NCI-H1930 (cell line): ENCODE measurements at places on chromosomes 16 and 17.

DNA sequence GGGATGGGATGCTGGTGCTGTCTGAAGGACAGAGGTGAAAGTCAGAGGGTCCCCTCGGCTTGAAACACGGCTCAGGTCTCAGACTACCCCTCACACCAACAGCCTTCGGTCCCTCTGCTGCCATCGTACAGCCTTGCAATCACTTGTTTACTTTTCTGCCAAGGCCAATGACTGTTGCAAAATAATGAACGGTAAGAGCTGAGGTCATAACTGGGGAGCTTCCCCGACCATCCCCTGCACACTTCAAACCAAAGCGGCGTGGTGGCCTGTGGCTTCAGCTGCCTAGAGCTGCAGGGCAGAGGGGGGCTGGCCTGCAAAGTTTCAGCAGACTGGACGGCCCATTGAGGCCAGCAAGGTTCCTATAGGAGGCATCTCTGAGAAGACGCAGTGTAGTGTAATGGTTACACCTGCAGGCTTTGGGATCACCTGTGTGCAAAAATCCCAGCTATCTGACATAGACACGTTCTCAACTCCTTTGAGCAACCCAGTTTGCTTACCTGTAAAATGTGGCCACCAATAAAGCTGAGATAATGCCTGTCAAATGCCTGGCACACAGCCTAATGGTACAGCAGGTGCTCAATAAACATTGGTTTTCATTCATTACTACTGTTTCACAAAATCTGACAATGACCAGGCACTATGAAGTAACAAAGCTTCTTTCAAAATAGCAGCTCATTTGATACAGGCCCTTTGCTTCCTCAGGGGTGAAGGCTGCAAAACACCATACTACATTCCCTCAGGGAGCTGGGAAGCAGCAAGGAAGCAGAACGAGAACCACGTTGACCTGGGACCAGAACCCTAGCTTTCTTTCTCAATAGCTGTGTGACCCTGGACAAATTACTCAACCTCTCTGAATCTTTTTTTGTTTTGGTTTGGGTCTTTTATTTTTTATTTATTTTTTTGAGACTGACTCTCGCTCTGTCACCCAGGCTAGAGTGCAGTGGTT, 5.0 kb downstream of the PAM16 start:
- DNase-seq: no peak

DNA sequence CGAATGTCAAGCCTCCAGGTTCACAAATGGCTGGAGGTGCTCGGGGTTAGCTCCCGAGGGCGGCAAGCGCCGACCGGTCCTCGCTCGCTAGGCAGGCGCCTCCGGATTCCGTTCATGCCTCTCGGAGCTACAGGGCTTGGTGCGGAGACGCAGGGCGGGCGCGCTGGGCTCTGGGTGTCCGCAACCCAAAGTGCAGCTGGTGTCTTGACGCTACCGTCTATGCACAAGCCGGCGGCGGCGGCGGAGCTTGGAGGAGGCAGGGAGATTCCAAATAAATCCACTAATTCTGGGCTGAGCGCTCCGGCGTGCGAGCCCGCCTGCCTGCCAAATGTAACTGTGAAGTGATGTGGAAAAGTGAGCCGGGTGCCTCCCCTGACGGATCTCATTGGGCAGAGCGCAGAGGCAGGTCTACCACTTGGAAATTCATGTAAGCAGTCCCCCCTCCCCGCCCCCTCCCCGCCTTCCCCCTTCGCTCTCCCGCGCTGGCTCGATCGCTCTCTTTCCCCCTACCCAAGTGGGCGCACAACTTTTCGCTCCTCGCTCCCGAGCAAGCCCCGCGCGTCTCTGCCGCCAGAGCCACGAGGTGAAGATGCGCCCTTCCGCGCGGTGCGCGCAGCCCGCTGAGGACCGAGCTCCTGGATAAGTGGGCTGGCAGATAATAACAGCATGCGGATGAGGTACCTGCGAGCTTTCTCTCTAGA, at the start of gene CDH8:
TSS of gene CDH8 (minus strand) at position 338 of the 701 bp plus-strand sequence. CDS start 15,035 bp downstream, outside the sequence.
- DNase-seq: peak; percentile 20

- DNase-seq: no peak
These were observed 717 bp downstream of the CYBA start for GRCh38 chr16:88649924-88650748.

DNA sequence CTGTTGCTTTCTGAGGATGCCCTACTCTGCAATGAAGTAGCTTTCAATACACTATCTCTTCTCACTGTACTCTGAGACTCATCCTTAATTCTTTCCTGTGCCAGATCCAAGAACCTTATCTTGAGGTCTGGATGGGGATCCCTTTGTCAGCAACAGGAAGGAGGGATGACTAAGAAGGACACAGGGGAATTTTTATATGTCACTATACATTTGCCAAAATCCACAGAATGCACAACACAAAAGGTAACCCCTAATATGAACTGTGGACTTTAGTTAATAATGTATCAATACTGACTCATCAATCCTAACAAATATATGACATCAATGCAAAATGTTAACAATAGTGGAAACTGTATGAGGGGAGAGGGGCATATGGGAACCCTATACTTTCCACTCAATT, 4.7 kb upstream of the RBBP6 start:
- DNase-seq: no peak

DNA sequence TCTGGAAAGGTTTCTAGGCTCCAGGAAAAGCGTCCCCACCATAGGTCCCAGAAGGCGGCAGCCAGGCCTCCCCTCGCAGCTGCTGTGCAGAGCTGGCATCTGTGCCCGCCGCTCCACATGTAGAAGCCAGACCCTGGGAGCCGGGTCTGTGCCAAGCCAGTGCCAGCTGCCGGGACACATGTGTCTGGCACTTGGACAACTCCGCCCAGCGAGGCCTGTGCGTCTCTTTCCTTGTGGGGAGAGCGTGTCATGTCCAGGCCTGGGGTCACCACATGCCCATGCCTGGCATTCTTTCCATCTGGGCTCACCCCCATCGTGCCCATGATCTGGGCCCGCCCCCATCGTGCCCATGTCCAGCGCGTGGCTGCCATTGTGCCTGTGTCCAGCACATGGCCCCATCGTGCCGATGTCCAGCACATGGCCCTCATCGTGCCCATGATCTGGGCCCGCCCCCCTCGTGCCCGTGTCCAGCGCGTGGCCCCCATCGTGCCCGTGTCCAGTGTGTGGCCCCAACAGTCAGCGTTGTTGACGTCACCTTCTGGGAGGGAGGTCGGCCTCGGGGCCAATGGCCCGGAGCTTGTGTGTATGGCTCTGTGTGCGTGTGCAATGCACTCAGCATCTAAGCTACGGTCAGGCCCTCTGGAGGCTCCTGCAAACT, 13.3 kb upstream of the ACSF3 start:
- no peak for DNase-seq

DNA sequence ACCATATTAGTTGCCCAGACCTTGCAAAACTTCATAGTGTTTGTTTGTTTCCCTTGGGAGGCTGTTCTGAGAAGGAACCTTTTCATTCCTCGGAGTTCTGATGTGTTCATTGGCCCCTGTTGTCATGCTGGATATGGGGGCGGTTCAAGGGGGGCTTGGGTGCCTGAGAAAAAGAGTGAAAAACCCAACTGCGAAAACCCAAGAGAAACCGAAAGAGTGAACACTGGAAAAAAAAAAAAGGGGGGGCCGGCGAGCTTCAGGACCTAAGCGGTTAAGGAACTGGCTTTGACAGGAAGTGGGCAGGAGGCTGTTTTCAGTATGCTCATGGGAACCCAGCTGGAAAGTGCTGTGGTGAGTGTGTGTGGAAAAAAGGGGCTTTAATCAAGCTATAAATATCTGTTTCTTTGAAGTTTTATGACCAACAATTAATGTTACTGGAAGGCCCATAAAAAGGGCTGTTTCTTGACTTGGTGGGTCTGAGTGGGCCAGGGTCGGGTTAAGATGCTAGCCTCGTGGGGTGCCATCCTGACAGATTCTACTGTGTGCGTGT, 510.7 kb downstream of the MAF start:
- no peak for DNase-seq

DNA sequence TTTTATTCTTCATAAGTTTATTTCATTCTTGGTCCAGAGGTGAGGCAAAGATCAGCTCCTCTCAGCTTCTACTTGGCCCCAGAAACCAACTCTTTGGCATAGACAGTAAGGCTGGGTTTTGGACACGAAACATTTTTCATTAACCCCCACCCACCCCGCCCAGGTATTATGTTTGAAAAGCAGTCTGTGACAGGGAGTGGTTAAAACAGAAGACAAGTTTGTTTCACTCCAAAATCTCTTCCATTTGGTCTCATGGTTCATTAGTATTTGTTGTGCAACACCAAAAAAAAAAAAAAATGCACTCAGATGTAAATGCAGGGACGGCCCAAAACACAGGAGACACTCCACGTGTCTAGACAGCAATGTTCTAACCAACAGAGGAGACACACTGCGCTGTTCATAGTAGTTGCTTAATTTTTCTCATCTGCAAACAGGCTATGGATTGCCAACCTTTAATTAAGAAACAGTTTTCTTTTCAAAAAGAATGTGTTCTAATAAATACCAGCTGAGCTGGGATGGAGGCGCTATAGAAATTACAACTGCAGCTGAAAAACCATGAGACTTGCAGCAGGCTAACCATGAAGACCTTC, 39.8 kb upstream of the MMP2 start:
- DNase-seq: no peak

DNA sequence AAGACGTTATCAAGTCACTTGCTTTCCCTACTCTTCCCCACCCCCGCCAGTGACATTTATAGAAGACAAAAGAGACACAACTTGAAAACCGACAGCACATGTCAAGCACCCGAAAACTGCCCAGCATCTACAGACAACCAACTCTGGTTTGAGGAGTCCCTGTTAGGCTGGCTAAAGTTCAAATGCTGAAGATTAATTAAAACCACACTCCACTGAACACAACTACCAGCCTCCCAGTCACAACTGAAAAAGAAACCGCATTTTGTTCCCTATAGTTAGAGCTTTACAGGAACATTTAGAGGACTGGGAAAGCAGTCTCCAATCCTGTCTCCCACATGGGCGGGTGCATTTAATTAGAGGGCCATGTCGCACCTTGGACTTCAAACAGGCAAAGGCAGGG, 73.0 kb upstream of the COX10 start:
- DNase-seq: no peak

DNA sequence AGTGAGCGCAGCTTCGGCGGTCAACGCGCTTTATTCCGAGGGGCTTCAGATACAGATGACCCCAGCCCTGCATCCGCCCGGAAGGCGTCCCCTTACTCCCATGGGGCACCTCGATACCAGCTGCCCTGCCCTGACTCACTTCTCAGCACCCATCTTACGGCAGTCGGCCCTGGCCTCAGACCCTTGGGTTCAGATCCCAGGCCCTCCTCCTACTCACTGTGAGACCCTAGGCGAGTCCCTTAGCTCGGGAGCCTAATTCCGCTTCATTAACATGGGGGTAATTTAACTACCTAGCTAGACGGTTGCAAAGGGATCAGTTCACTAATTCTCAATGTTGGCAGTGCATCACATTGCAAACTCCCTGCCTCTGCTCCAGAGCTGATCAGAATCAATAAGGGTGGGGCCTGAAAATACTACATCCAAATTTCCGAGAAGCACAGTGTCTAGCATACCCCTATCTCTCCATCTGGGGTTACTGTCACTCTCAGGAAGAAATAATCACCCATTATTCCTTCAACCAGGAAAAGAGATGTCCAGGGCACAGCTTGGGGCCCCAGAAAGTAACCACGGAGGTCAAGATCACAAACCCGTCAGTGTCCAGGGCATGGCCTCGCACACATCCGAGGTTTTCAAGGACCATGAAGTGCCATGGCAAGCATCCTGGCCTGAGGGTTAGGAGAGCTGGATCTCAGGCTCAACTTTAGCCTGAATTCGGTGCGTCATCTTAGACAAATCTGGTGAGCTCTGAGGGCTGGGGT, 415 bp upstream of the FLOT2 start:
- no peak for DNase-seq

DNA sequence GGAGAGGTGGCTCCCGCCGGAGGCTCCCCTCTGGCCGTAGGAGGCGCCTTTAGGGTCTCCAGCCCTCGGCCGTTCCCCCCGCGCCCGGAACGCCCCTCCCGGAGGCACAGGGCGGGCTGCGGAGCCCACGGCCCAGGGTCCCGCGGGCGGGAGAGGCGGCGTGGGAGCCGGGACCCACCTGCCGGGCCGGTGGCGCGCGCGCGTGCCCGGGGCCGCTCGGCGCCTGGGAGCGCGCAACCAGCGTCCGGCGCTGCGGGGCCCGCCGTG, at the start of gene MIF4GD:
TSS of gene MIF4GD (minus strand) at position 266 of the 267 bp plus-strand sequence. CDS start 1,036 bp downstream, outside the sequence.
- DNase-seq: peak; percentile 51

GRCh38 chr16:74521691-74522090, 85.2 kb downstream of the GLG1 start:
- no peak for DNase-seq

- peak; percentile 78 for DNase-seq
These were observed 541 bp upstream of the RBBP6 start for GRCh38 chr16:24538756-24539294.

GRCh38 chr16:57509231-57509923, 23.1 kb upstream of the DOK4 start:
- DNase-seq: no peak

DNA sequence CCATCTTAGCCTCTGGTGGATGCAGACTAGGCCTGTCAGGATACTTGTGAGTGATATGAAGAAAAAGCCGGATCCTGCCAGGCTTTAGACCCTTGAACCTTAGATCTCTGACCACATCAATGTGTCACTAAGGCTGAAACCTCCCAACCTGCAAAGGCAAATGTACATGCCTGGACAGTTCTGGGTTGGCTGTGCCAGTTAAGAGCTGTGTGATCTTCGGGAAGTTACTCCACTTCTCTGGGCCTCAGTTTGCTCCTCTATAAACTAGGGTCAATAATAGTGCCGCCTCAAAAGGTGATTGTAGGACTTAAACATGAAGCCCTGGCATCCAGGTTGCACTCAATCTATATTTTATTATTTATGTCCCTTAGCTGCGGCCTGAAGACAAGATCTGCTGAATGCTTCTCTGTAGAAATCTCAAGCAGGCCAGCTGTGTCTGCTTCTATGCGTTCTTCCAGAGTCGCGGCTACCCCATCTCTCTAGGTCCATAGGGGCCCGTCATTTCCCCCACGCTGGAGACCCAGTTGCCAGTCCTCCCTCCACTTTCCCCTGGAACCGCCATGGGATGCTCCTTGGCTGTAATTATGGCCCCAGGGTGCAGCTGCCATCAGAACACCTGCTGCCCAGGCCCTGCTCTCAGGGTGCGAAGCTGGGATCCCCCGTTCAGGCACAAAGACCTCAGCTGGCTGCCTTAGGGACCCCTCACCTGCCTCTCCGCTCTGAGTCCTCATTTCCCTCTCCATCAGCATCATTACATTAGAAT, 50.2 kb downstream of the AKAP1 start:
- DNase-seq: no peak

DNA sequence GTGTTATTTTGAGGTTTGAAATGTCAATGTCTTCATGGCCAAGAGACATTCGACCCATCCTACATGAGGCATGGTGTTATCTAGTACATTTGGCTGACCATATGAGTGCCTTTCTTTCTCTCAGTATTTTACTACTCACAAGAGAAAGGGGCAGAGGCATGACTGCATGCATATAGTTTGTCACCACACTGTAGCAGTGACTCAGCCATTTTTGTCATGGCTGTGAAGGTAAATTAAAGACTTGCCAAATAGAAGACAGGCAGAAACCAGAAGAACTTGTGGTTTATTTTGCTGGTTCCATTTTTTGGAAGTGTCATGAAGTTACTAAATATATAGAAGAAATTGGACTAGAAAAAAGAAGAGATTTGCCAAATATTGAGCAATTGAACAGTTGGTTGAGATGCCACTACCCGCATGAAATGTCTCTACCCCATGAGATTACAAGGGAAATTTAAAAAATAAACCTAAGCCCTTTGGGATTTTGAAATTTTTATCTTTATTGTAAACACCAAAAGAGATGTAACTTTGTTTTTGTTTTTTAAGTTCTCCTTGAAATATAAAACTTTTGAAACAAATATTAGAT, 170.3 kb downstream of the CHD9 start:
- DNase-seq: no peak
